ENCODE measurements at places on chromosomes 6 and 20. TPM values are rescaled to one million over a fixed set of nuclear protein-coding genes. Genes with fewer than 3 reads are reported as not detected.

The CFAP61 gene
- 39.3 TPM for total RNA-seq

The CYP24A1 gene
- not detected for total RNA-seq

The SMIM29 gene
- total RNA-seq: 63.5 TPM

The ATP6V1G2 gene
- 0.45 TPM for total RNA-seq

The PPP1R14C gene
- total RNA-seq: 0.11 TPM

The OR2H2 gene
- total RNA-seq: not detected

The CST1 gene
- 48.3 TPM for total RNA-seq

The GSTA2 gene
- total RNA-seq: 0.32 TPM
